ENCODE measurements at places on chromosomes 6 and 20. TPM values are rescaled to one million over a fixed set of nuclear protein-coding genes. Genes with fewer than 3 reads are reported as not detected.

The PRPH2 gene
- 4.9 TPM for polyA plus RNA-seq

DNA sequence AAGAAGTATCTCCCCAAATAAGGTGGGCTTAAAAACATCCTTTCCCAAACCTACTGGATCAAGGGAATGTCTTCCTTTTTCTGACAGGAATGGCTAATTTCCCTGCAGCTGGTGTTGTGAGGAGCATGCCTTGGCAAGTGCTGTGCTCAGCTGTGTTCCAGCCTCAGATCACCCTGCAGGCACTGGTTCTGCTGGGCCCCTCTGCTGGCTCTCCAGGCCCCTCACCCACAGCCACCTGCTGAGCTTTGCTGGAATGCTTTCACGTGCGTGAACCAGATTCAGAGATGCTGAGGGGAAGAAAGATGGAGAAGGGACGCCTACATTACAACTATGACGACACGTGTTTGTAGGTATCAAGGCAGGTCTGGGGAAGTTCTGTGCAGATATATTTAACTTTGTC is 71.3 kb upstream of the FOXC1 start:
- no peak for DNase-seq

GRCh38 chr20:17838921-17839320 is 129.7 kb downstream of the SNX5 start:
- no peak for DNase-seq

The LRRC1 gene
- polyA plus RNA-seq, result 11.5 TPM

The LY86 gene
- polyA plus RNA-seq, result 1.7 TPM

The OR2B6 gene
- not detected for polyA plus RNA-seq

- DNase-seq, result no peak
These were observed 772.1 kb upstream of the MAP3K7 start for GRCh38 chr6:91358986-91359385.

- DNase-seq, result no peak
These were observed 982.0 kb upstream of the FLRT3 start for GRCh38 chr20:15319439-15319838.

The NTSR1 gene
- polyA plus RNA-seq, result 0.11 TPM

- DNase-seq, result no peak
These were observed 79.9 kb upstream of the GLP1R start for GRCh38 chr6:38968702-38969149.

The THBD gene
- polyA plus RNA-seq, result 14.1 TPM

The SGK2 gene
- 0.29 TPM for polyA plus RNA-seq

The CRYBG1 gene
- polyA plus RNA-seq, result 2.4 TPM

The ADGRF4 gene
- polyA plus RNA-seq, result 0.90 TPM

DNA sequence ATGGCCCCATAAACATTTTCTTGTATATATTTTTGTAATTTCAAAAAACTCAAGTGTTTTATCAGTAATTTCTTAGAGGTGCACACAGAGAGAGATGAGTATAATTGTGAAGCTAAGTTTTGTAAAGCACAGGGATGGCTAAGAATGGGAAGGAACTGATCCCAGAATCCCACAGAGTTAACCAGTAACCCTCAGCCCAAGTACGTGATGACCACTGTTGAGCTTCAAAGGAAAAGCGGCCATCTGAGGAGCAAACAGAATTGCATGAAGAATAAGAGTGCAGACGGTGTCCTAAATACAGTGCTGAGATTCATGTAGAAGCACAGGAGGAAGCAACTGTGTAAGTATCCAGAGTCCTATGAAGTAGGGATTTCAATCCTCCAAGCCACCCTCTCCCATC is 28.1 kb upstream of the HLA-C start:
- DNase-seq, result no peak

The PTGIS gene
- polyA plus RNA-seq, result 34.6 TPM

- no peak for DNase-seq
These were observed 302.0 kb upstream of the PRDM1 start for GRCh38 chr6:105784179-105784578.

The F13A1 gene
- 50.9 TPM for polyA plus RNA-seq
